ENCODE measurements at places on chromosomes 7 and 10.

DNA sequence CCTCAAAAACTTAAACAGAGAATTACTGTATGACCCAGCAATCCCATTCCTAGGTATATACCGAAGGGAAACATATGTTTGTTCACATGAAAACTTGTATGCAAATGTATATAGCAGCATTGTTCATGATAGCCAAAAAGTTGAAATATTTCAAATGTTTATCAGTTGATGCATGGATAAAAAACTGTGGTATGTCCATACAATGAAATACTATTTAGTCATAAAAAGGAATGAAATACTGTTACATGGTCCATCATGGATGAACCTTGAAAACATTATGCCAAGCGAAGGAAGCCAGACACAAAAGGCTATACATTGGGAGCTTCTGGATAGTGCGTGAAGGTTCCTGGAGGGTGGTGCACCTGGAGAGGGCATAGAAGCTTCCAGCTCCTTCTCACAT, 11.0 kb upstream of the TRA2A start:
- no peak for DNase-seq

GRCh38 chr7:7967886-7968543, 581 bp upstream of the GLCCI1 start:
- DNase-seq, result no peak

GRCh38 chr7:143018931-143019330, 8.0 kb downstream of the OR9A2 start:
- DNase-seq, result no peak

GRCh38 chr10:62457598-62457997, 83.4 kb downstream of the ZNF365 start:
- no peak for DNase-seq

DNA sequence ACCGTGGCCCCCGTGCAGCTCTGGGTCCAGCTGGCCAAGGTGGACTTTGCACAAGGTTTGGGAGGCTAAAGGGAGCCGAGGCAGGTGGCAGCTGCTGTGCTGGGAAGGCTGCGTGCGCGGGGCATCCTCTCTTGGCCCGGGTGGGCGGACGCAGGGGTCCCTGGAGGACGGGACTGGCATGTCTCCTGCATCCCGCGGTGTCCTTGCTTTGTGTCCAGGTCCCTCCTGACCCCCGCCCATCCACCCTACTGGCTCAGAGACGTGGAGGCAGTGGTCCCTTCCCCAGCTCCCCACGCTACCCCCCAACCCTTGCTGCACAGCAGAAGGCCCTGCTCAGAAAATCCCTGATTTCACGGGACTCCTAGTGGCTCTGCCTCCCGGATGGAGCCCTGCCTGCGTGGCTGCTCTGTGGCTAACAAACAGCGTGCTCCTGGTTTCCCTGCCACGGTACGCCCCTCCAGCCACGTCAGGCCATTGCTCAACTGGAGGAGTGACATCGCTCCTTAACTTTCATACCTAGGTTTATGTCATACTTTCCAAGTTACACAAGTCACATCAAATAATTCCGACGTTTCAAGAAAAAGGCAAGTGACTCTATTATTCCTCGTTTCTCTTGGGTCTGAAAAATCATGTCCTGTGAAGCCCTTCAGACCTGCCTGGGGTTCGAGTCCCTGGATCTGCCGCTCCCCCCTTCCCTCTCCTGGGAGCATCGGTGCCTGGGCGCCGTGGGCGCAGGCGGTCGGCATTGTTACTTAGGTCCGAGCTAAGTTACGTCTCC, 421.9 kb downstream of the DNAJB6 start:
- DNase-seq, result no peak

GRCh38 chr7:30247541-30248401, 36.6 kb upstream of the ZNRF2 start:
- peak; percentile 59 for DNase-seq

DNA sequence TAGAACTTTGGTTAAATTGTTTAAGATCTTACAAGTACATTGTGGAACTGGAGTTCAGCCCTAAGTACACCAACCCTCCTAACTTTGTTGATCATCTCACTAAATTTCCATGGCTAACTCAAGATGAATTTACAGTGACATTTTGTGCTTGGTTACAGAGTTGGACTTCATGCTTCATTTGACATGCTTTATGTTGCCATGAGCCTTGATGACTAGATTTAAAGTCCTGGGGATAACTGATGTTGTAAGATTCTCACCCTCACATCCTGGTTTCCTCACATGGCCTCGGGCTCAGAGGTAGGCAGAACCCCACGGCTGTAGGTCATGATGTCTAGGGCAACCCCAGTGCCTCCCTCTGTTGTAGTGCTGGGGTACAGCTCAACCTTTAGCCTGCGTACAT, 397.2 kb upstream of the IGFBP3 start:
- DNase-seq, result no peak

- no peak for DNase-seq
These were observed 27.1 kb downstream of the DUSP5 start for GRCh38 chr10:110524859-110525232.

- no peak for DNase-seq
These were observed 2.4 kb downstream of the FAS start for GRCh38 chr10:88992921-88993524.
